ENCODE measurements at places on chromosomes 5 and 9.

DNA sequence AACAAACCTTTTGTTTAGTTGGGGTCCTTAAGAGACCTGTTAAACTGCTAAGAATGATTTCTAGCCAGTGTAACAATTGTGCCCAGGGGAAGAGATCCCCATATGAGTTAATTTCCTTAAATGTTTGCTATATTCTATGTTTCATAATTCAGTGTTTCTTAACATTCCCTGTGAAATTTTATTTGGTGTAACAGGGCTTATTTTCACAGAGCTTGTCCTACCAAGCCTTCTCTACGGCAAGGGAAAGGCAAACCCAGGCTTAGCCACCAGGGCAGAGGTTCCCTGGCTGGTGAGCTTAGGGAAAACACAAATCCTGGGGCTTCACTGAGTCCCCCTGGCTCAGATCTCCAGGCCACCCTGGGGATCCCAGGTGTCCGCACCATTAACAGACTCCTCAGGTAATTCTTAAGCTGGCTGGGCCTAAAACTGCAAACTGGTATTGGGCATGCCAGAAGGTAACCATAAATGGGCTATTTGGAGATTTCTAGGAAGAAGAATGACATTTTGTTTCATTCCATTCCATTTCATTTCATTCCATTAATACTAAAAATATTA lies 17.0 kb upstream of the LCP2 start:
- no peak for DNase-seq

- no peak for DNase-seq
Observed at GRCh38 chr5:78320401-78320800, 25.9 kb upstream of the AP3B1 start.

GRCh38 chr9:117407436-117408022 lies 7.3 kb downstream of the ASTN2 start:
- no peak for DNase-seq

GRCh38 chr9:98231770-98232478 lies 23.5 kb downstream of the TBC1D2 start:
- no peak for DNase-seq

DNA sequence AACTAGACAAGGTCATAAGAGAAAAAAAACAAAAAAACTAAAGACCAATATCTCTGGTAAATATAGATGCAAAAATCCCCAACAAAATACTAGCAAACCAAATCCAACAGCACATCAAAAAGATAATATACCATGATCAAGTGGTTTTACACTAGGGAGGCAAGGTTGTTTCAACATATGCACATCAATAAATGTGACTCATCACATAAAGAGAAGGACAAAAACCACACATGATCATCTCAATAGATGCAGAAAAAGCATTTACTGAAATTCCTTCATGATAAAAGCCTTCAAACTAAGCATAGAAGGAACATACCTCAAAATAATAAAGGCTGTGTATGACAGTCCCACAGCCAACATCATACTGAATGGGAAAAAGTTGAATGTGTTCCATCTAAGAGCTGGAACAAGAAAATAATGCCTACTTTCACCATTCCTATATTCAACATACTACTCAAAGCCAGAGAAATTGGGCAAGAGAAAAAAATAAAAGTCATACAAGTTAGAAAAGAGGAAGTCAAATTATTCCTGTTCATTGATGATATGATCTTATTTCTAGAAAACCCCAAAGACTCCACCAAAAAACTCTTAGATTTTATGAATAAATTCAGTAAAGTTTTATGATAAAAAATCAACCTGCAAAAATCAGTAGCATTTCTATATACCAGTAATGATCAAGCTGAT lies 72.2 kb upstream of the FAM169A start:
- no peak for DNase-seq

DNA sequence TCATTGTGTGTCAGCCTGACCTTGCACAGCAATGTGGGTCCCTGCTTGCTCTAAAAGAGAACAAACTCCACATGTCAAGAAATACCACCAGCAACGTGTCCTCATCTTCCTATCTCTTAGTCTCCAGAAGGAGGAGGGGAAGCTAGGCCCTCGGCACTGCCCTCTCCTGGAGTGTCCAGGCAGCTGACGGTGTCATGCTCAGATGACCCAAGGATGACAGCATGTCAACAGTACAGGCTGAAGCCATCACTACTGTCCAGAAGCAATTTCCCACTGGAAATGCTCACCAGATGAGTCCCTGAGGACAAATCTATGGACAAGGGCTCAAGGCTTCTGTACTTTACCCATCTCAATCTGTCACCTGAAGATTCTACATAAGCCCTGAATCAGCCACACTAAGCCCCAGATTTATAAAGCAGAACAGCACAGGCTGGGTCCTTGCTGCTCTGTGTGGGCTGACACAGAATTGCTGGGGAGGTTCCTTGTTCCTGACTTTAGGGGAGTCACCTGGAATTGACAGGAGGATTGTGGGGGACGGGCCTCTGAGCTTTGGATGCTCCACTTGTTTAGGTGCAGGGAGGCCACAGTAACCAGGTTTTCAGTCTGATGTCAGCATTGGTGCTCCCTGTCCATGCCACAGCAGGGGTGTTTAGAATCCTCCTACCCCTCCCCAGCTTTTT lies 210.2 kb downstream of the DAB2IP start:
- no peak for DNase-seq

DNA sequence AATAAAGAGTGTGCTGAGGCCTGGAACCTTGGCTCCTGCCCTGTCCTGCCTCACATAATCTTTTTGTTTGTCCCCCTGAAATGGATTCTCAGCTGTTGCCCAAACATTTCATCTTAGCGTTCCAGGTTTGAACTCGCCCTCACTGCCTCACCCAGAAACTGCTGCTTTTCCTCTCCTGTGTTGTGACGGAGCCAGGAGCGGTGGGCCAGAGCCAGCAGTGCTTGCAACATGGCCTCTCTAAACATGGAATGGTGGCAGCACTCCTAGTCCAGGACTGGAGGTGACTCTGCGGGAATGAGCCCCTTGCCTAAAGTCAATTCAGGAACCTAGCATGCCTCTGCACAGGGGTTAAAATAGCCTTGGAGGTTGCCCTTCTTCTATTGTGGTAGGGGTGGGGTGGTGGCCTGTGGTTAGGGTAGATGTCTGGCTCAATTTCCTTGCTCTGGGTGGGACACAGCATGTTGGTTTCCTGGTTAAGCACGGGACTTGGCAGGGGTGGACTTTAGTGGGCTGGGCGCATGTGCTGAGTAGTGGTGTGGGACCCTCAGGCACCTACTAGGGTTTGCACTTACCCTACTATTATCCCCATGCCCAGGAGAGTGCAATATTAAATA lies 101.6 kb downstream of the SLC25A46 start:
- no peak for DNase-seq

DNA sequence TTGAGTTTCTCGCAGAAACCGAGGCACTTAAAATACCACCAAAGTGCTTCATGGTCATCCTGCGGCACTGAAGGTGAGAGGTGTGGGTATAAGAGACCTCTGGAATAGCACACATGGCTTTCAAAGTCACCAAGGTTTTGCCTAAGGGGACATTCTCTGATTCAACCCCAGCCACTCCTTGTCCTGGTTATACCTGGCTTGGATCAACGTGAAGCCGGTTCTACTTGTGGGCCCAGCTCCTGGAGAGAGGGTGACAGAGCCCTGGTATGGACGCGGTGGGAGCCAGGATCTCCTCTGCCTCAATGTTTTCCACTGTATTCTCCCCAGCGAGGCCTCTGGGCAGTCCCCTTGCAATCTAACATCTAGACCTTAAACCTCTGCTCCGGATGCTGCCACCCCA lies 132.0 kb downstream of the FSTL4 start:
- DNase-seq = no peak

DNA sequence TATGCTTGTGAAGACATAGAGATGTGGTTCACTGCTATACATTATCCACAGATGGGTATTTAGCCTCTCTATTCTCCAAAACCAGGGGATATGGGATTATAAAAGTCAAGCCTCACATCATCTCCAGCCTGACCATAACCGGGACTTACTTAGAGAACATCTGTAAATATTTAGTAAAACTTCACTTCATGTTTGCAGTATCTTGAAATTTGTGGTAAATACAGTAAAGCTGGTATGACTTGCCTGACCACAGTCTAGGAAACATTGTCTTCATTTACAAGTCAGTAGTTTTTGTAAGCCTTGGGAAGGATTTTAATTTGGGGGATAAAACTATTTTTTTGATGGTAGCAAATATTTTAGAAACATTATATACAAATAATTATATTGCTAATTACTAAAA lies 64.2 kb downstream of the MAST4 start:
- DNase-seq = no peak

GRCh38 chr5:61285531-61285930 lies 46.5 kb upstream of the ZSWIM6 start:
- no peak for DNase-seq
